ENCODE measurements at places on chromosomes 1 and 21.
A peak's percentile ranks its signal among the peaks of the same experiment; 100 is the strongest.

DNA sequence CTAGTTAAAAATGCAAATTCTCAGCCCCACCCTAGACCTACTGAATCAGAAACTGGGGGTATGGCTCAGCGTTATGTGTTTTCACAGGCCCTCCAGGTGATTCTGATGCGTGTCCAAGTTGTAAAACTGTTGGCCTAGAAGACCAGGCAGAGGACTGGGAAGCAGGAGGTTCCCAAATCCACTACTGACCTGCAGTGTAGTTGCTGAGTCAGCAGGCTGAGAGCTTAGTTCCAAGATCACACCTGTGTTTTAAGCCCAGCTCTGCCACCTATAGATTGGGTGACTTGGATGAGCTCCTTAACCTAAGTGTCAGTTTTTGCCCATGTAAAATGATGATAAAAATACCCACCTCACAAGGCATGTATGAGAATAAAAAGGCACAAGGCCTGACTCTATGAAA, 4.1 kb downstream of the GRHL3 start:
- DNase-seq: no peak

GRCh38 chr1:2840036-2840809, 38.7 kb upstream of the TTC34 start:
- DNase-seq: no peak

DNA sequence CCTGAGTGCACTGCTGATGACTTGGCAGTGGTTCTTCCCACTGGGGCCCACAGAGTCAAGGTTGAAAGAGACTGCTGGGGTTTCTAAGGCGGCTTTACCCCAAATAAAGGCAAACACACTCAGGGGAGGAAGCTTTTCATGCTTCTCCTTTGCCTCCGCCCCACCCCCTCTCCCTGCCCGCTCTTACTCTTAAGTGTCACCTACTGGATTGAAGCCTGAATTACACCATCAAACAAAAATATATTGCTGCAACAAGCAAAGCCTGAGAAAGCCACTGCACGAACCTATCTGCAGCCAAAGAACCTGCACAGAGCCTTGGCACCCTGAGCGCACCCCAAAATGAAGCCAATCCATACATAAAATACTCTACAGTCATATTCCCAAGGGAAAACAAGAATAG, 63.1 kb downstream of the PTGFR start:
- DNase-seq: no peak

- DNase-seq: no peak
These were observed 1.1 kb upstream of the CDC73 start for GRCh38 chr1:193120604-193121166.

- peak; percentile 25 for DNase-seq
These were observed 90.5 kb downstream of the ACTL8 start for GRCh38 chr1:17845583-17845982.

DNA sequence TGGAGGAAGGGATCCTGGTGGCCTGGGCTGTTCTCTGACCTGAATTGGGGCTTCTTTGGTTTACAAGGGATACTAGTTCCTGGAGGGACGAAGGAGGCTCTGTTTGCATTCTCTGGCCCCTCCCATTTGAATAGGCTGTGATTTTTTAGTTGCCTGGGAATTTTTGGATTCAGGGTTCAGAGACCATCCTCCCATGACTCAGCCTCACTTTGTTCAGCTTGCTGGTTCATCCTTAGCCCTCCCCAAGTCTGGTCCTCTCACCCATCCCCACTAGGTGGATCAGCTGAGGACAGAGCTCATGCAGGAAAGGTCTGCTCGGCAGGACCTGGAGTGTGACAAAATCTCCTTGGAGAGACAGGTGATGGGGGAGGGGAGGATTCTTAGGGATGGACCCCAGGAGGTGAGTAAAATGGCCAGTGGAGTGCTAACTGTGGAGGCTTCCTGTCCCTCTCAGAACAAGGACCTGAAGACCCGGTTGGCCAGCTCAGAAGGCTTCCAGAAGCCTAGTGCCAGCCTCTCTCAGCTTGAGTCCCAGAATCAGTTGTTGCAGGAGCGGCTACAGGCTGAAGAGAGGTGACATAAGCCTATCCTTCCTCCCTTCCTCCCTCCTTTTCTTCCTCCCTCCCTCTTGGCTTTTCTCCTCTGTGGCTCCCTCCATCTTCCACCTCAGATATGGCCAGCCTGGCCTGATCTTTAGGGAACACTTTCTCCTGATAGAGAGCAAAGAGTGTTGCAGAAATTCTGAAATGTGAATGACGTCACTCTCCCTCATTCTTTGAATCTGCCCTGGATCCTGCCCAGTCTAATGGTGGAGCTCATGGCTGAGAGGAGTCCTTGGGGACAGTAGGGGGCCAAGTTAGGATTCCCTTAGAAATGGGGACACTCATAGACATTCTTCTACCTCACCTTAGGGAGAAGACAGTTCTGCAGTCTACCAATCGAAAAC, 4.5 kb upstream of the TUFT1 start:
- DNase-seq: no peak

- no peak for DNase-seq
These were observed 1518.9 kb upstream of the B3GALT2 start for GRCh38 chr1:194705123-194705854.

DNA sequence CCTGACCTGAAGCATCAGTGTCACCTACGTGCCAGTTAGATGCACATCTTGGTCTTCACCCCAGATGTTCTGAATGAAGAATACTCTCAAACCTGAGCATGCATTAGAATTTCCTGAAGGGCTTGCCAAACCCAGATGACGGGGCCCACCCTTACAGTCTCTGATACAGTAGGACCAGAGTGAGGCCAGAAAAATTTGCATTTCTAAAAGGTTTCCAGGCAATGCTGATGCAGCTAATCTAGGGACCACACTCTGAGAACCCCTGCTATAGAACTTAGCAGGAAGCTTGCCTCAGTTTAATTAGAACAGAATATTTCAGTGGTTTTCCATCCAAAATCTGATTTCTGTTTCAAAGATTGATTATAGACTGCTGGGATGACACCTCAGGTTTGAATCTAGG, 9.9 kb upstream of the CTBS start:
- DNase-seq: no peak

GRCh38 chr1:170836141-170836540, 99.2 kb upstream of the MROH9 start:
- DNase-seq: no peak

GRCh38 chr1:216723274-216723780, at the start of gene ESRRG:
Gene ESRRG, minus strand, starts transcription at chr1:216723429. Its CDS starts 130 bp downstream, at chr1:216723299.
- peak; percentile 95 for DNase-seq

GRCh38 chr1:232493869-232494268, 136.1 kb downstream of the SIPA1L2 start:
- no peak for DNase-seq

DNA sequence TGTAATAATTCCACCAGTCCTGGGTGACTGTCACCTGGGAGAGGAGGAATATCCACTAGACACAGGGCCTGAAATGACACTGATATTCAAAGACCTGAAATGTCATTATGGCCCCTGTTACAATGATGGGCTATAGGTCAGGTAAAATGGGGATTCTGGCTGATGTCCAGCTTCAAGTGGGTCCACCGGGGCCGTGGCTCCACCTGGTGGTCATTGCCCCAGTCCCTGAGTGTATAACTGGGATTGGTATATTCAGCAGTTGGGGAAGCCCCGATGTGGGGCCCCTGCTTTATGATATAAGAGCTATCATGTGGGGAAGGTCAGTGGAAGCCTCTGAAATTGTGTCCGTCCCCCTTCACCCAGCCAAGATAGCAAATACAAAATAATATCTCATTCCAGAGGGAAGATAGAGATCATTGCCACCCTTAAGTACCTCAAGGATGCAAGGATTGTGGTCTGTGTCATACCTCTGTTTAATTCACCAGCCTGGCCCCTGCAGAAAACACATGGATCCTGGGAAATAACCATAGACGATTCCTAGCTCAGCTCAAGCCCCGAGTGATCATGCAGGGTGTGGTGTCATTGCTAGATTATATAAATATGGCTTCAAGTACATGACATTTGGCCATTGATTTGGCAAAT, 19.4 kb downstream of the PLEKHO1 start:
- DNase-seq: peak; percentile 31

GRCh38 chr21:31647650-31648049, 11.8 kb upstream of the SOD1 start:
- DNase-seq: no peak

- DNase-seq: no peak
These were observed 1.6 kb upstream of the ARTN start for GRCh38 chr1:43931711-43932660.

GRCh38 chr1:180096584-180097325, 57.9 kb upstream of the QSOX1 start:
- no peak for DNase-seq

- no peak for DNase-seq
These were observed 2.0 kb upstream of the RABGAP1L start for GRCh38 chr1:174157157-174157806.

DNA sequence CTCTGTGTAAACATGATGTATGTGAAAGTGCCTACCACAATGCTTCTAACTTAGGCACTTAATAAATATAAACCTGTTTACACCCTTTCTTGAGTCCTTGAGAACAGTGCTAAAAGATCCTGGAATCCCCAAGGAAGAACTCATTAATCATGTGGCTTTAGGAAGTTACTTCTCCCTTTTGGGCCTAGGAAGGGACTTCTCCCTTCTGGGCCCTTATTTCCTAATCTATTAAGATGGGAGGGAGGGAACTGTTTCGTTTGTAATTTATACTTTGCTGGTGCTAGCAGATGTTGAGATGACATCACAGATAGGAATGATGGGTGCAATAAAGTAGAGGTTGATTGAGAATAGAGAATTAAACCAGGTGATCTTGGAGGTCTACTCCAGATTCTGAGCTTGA, 1.2 kb downstream of the BTF3L4 start:
- no peak for DNase-seq

GRCh38 chr1:160672789-160673695, 26.2 kb upstream of the SLAMF1 start:
- DNase-seq: no peak

- DNase-seq: no peak
These were observed 15.7 kb upstream of the ETS2 start for GRCh38 chr21:38790059-38790458.

GRCh38 chr21:35257413-35257812, 208.3 kb upstream of the RUNX1 start:
- peak; percentile 90 for DNase-seq

GRCh38 chr1:145908653-145909052, 1.2 kb downstream of the ITGA10 start:
- DNase-seq: no peak

- DNase-seq: no peak
These were observed 670 bp downstream of the CLSTN1 start for GRCh38 chr1:9822897-9823692.

DNA sequence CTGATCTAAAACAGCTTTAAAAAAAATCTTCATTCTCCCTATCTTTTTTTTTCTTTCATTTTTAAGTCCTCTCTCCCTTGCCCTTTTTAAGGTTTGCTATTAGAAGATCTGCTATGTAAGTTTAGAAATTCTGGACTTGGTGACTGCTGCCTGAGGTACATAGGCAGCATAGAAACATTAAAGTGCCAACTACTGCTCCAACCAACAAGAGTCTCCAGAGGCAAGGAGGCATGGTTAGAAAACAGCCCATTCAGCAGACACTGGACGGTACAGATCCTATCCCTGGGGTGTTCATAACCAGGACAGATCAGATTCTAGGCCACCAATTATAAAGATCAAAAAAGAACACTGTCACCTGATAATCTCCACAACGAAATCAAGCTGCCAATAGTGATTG, 36.6 kb downstream of the GPR3 start:
- no peak for DNase-seq

- no peak for DNase-seq
These were observed 51.8 kb downstream of the DOP1B start for GRCh38 chr21:36208326-36209013.

- no peak for DNase-seq
These were observed 51.0 kb downstream of the PSMG1 start for GRCh38 chr21:39132248-39132647.

DNA sequence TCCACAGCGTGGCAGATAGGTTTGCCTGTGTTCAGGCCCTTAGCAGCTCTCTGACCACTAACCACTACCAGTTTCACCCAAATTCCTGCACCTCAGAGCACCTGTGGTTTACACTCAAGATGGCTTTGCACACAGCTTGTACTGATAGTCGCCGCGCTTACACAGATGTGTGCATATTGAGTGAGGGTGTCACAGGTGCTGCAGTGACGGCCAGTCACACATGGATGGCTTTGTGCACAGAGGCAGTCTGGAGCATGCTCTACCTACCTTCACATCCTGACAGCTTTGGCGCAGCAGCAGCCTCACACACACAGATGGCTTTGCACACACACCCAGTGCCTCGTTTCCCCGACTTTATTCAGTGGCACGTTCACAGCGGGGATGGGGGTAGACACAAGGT, 7.5 kb downstream of the DMAP1 start:
- no peak for DNase-seq

GRCh38 chr21:46153247-46154154, 1.9 kb downstream of the FTCD start:
- peak; percentile 33 for DNase-seq

DNA sequence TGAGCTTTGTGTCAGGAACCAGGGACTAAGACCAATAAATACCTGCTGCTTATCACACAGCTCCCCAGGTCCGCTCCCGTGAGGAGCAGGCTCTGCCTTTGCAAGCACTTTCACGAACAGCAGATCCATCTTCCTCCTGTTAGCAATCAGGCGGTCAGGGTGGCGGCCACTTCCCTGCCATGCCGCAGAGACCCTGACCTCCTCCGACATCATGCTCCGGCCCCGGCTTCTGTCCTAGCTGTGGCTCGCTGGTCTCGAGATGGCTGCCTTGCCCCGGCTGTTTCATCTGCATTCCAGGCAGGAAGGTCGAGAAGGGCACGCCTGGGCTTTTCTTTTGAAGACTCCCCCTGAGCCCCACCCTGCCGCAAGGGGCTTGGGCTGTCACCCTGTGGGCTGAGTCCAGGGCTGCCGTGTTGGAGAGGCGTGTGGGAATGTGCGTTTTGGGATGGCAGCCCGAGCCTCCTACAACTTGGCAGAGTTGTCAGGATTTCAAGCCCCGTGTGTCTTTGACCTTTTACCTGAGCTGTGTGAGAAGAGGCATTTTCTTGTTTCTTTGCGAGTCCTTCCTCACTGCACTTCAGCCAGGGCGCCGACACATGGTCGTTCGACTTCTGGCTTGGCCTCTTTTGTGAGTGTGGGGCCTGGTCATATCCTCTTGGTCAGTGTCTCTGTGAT, 59.5 kb downstream of the AGPAT3 start:
- no peak for DNase-seq

- DNase-seq: no peak
These were observed 17.1 kb downstream of the EMC1 start for GRCh38 chr1:19234224-19234623.

- no peak for DNase-seq
These were observed 86.2 kb downstream of the UBR4 start for GRCh38 chr1:19123837-19124236.

DNA sequence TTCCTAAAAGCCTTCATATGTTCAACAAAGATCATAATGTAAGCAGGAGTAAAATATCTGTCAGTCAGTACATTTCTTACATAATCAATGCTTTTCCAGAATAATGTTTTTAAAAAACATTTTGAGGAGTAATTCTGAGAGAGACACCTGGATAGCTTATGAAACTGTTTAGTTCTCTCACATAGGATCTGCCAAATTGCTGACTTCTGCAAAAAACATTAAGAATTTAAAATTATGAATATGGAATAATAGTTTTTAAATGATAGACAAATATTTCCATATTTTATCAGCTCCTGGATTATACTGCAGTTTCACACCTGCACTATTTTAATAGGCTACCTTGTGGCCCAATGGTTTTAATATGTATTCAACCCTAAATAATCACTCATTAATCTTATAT, 142.7 kb upstream of the RUNX1 start:
- DNase-seq: no peak
